ENCODE measurements at places on chromosomes 16 and 17.

DNA sequence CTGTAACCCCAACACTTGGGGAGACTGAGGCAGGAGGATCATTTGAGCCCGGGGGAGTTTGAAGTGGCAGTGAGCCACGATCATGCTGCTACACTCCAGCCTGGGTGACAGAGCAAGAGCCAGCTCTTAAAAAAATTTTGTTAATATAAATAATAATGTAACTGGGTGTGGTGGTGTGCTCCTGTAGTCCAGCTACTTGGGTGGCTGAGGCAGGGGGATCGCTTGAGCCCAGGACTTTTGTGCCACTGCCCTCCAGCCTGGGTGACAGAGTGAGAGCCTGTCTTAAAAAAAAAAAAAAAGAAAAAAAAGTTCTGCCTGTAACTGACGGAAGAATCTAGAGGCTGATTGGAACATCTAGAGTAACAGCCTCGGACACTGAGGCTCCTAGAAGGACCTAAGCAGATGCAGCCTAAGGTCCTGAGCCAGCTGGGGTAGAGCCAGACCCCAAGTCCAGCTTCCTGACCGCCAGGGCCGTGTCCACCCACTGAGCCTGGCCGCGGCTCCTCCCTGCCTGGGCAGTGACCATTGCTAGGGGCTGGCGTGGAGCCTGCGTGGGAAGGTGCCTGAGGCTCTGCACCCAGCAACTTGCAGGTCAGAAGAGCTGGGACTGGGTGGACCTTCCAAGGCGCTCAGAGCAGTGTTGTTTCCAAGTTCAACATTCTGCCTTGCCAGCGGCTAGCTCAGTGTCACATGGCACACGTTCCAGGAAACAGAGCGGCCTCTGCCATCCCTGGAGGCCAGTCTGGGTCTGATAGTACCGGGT lies 209.4 kb upstream of the CIBAR2 start:
- peak; percentile 91 for DNase-seq

GRCh38 chr17:21007646-21008045 lies 35.2 kb downstream of the USP22 start:
- DNase-seq, result no peak

- no peak for DNase-seq
Observed at GRCh38 chr17:22128171-22128570, 435.8 kb downstream of the KCNJ18 start.

- DNase-seq, result peak; percentile 83
Observed at GRCh38 chr17:38702166-38702915, 2.7 kb upstream of the MLLT6 start.

DNA sequence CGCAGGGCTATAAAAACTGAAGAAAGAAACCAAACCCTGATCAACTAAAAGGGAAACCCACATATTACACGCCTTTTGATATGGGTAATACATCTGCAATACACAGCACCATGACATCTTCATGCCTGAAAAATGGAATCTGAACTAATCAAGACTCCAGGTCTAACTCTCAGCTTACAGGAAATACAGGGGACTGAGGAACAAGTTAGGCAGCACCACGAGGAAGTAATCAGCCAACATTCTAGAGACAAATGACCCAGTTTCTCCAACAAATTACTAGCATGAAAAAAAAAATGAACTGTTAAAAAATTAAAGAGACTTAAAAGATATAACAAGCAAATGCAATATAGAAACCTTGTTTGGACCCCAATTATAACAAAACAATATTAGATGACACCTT lies 9.1 kb downstream of the SLC39A11 start:
- no peak for DNase-seq

GRCh38 chr17:75799402-75799801 lies 14.8 kb downstream of the UNK start:
- no peak for DNase-seq

GRCh38 chr16:84600343-84601229 lies 17.3 kb downstream of the COTL1 start:
- DNase-seq, result no peak

- DNase-seq, result no peak
Observed at GRCh38 chr17:77571155-77571981, 387.1 kb upstream of the TNRC6C start.

DNA sequence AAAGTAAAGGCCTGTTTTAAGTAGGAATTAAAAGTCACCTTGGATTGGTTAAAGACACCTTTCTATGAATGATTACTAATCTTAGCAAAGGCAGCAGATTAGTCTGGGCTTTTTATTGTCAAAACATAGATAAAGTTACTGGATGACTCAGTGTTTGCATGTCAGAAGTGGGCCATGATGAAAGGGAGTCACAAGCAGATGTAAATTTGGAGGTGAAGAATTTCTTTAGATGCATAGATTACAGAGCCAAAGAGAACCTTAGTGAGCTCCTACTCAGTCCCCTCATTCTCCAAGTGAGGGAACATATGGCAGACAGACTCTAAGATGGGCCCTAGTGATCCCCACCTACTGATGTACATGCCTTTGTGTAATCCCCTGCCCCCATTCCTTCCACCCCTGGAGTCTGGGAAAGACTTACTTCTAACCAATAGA lies 124.5 kb downstream of the HS3ST3A1 start:
- DNase-seq, result peak; percentile 69

GRCh38 chr17:45573924-45574770 lies 83.6 kb upstream of the PLEKHM1 start:
- peak; percentile 59 for DNase-seq

DNA sequence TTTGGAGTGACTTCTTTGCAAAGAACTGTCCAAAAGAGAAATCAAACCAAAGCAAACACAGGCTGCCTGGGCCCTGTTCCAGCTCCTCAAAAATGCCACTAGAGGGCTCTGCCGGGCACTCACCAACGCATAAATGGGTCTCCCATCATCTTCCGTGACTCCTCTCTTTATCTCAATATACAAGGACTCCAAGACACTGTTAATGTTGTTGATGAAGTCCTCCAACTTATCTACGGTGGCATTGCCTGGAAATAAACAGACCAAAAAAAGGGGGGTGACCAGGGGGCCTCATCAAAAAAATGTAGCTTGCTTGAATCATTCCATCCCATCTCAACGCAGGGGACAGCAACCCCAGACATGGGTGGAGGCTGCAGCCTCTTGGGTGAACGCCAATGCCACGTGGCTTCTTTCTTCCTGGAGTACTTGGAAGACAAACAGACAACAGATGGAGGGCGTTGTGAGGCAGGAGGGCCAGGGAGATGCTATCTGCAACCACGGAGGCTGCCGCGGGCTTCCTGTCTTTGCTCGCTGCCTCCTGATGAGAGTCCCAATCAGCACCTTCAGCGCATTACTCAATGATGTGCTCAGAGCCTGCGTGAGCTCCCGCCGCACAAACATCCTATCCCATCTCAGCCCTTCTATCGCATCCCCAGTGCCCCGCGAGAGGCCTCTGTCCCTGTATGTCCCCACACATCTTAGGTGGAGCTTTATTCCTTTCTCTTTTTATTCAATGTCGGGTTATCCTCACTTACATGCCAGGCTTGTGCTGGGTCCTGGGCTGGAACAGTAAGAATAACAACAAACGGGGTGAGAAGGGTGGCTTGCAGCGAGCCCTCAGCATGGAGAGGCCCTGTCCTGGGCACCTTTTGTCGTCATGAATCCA lies 32.0 kb downstream of the KDM8 start:
- DNase-seq, result peak; percentile 75

GRCh38 chr17:78619334-78619733 lies 42.1 kb upstream of the DNAH17 start:
- no peak for DNase-seq

DNA sequence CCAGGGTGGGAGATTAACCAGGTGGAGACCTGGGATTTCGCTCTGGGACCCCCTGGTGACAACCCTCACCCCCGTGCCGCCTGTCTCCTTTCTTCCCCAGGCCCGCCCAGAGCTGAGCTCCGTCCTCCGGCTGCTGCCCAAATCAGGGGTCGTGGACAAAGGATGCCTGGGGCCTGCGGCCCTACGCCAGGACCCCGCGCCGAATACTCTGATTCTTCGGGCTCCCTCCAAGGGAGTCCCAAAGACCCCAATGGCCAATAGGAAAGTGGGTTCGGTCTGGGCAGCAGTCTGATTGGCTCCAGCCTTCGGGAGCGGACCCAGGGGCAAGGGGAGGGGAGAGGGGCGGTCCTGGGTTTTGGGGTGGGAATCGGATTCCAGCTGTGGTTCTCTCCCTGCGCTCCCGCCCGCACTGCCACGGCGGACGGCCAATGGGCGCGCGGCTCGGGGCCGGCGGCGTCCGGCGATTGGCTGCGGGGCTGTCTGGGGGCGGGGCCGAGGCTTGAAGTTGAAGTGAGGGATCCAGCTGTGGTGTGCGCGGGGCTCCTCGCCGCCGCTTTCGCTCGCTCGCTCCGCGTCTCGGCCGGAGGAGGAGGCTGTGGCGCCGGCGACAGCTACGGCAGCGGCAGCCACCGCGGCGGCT lies at the start of gene CACNA1G:
Gene CACNA1G (plus strand): TSS at position 531 of the 640 bp plus-strand sequence. CDS start 745 bp downstream, outside the sequence.
- DNase-seq, result peak; percentile 68

DNA sequence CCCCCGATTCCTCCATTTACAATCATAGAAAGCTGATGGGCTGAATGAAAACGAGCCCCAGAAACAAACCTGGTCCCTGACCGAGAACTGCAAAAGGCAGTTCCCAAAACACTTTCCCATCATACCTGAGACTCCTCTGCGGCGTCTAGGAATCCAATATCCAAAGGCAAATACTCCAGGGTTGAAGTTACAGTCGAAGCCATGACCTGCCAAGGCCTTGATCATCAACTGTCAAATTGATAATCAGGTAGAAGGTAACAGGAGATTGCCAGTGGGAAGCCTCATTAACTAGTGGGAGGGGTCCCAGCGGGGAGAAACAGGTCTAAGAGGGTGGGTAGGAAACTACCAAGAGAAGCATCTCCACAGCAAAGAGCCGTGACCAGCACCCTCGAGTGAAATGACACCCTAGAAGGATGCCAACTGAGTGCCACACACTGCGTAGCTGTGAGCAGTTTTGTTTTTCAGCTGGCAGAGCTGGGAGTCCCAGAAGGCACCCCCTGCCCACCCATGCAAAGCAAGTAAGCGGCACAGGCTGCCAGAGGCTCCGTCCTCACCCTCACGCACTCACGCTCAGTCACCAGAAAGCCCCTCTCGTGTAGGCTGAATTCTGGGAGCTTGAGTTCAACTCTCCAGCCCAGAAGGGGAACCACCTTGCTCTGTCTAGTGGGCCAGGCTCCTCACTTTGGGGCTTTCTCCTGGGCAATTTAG lies 146.1 kb downstream of the GAS7 start:
- no peak for DNase-seq

DNA sequence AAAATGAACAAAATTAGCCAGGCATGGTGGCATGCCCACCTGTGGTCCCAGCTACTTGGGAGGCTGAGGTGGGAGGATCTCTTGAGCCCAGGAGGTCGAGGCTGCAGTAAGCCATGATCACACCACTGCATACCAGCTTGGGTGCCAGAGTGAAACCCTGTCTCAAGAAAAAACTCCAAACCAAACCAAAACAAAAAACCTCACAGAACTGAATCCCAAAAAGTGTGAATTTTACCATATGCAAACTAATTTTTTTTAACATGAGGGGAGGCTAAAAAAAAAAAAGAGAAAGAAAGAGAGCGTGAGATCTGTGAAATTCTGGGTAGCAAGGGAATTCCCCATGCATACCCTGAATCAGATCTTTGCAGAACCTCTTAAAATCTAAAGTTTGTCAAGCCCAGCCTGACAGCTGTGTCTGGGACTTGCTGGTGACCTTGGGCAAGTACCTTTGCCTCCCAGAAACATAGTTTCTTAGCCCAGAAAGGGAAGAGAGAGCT lies 17.1 kb upstream of the CDH1 start:
- DNase-seq, result no peak

DNA sequence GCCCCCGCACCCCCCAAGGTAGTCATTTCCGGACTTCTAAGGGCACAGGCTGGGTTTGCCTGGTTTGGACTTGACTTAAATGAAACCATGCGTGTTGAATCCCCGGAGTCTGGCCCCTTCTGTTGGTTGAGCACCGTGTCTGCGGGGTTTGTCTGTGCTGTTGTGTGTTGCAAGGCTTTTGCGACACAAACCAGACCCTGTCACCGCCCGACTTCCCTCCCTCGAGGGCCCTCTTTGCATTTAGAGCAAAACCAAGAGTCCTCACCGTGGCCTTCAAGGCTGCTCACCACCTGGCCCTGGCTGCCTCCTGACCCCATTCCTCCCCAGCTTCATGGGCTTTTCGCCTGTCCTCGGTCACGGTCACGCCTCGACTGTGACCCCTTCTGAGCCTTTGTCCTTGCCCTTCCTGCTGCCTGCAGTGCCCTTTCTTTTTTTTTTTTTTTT lies 7.4 kb downstream of the CRISPLD2 start:
- DNase-seq, result no peak

- no peak for DNase-seq
Observed at GRCh38 chr17:78611607-78612006, 34.4 kb upstream of the DNAH17 start.

GRCh38 chr17:1273492-1274244 lies 3.4 kb downstream of the BHLHA9 start:
- DNase-seq, result no peak

- DNase-seq, result peak; percentile 10
Observed at GRCh38 chr17:69501591-69502468, 87.3 kb downstream of the MAP2K6 start.

DNA sequence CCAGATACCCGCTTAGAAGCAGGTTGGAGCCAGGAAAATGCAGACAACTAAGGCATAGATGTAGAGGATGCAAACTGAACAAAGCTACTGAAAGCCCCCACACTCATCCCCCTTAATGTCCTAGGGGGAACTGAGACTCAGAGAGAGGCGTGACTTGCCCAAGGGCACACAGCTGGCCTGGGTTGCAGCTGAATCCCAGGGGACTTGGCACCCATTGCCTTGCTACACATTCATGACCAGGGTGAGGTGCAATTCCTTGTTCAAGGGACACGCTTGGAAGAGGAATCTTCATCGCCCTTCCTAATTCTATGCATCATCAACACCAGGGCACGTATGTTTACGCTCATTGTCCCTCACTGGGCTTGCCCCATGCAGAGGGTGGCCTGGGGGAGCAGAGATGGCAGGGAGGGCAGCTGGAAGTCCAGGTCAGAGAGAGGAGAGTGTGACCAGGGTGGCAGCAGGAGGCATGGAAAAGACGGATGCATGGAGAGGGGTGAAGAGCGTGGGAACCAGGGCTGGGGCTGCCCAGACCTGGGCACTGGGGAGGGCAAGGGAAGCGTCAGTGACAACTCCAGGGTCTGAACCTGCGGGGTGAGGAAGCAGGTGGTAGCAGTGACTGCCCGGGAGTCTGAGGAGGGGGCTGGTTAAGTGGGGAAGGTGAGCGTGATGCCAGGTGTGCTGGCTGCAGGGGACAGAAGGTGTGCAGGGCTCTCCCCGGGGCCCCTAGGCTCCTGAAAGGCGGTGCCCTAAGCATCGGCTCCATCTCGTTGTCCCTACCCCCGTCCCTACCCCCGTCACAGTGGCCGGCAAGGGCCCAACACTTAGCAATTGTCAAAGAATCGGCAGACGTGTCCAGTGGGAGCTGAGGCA lies 267.1 kb upstream of the TNRC6C start:
- DNase-seq, result no peak

DNA sequence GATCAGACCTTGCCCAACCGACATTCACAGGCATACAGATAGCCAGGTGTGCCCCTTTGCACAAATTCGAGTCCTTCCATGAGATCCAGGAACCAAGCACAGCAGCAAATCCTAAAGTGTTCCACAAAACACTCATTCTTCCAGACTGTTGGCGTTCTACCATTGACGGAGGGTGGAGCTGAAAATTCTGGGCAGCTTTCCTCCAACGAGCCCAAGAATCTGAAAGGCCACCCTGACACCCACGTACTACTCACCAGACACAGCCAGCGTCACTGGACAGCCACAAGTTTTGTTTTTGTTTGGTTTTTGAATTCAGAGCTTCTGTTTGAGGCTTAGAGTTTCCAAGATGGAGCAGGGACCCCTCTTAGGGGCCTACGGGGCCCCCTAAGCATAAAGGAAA lies 83.8 kb downstream of the PMP22 start:
- no peak for DNase-seq
